ENCODE measurements at places on chromosomes 6 and 20.
A peak's percentile ranks its signal among the peaks of the same experiment; 100 is the strongest.

- DNase-seq: no peak
Measured at GRCh38 chr6:10725716-10726115, 2.8 kb downstream of the TMEM14C start.

DNA sequence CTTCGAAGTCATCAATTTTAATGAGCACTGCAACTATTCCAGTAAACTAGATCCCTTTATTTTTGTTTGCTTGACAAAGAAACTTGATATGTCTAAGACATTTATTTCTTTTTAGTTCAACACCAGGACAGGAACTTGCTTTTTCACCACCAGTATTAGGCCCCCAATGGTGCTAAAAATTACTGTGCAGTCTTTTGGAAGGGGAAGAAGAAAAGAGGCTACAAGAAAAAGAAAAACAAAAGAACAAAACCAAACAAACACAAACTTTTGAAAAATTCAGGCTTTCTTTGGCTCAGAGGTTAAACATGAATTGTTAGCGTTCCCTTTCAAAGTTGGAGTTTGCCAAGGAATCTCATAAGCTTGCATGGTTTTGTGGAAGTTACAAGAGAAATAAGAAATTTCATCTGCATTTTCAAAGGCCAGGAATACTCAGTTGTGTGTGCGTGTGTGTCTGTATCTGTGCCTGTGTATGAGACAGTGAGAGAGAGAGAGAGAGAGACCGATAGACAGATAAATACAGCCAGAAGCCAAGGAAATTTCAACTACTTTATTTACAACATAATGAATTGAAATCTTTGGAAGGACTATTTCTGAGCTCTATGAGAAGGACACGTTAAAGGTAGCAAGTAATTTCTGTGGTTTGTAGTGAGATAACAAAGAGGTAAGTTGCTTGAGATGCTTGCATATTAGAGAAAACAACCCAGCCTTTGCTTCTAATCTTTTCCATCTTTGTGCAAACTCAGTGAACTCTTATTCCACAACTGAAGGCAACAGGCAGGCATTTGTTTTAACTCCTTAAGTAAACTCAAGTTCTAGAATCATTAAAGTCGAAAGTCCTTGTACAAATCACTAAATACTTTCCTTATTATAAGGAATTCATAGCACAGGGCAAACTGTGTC is 171.0 kb upstream of the CITED2 start:
- no peak for DNase-seq

- no peak for DNase-seq
Measured at GRCh38 chr20:54026295-54027064, 43.9 kb downstream of the BCAS1 start.

GRCh38 chr6:96304997-96305396 is 216.6 kb upstream of the UFL1 start:
- DNase-seq: no peak

DNA sequence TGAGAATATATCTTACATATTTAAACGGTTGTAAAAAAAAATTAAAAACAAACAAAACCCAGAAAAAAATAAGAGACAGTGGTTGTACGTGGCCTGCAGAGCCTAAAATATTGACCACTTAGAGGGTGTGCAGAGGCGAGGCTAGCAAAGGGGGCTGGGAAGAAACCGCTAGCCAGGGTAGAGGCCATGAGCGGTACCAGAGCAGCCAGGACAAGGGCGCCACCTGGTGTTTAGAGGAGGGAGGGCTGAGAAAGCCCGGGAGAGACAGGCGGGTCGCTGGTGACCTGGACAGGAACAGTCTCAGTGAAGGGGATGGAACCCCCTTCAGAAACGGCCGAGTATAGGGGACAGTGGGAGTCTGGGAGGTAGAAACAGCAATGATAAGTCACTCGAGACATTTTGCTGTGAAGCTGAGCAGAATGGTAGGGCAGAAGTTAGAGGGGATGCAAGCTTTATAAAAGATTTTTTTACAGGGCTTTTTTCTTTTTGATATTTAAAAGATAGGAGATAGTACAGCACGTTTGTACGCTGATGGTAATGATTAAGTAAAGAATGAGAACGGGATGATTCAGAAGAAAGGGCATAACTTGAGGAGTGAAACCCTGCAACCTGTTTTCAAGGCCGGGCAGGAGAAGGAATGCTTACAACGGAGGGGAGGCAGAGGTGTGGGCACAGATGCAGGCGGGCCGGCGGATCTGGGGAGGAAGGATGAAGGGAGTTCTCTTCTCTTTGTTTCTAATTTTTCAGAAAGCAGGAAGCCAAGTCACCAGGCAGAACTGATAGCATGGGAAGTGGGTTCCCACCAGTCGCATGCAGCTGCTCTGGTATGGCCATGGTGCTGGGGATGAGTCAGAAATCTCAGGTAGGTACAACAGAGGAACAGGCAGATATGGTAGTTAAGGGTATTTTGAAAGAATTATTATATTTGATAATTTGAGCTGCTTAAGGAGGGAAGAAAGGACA is 76.2 kb downstream of the FAM229B start:
- no peak for DNase-seq

- DNase-seq: no peak
Measured at GRCh38 chr6:37990762-37991525, 171.4 kb downstream of the ZFAND3 start.

- no peak for DNase-seq
Measured at GRCh38 chr6:71419217-71420094, 130.8 kb downstream of the OGFRL1 start.

DNA sequence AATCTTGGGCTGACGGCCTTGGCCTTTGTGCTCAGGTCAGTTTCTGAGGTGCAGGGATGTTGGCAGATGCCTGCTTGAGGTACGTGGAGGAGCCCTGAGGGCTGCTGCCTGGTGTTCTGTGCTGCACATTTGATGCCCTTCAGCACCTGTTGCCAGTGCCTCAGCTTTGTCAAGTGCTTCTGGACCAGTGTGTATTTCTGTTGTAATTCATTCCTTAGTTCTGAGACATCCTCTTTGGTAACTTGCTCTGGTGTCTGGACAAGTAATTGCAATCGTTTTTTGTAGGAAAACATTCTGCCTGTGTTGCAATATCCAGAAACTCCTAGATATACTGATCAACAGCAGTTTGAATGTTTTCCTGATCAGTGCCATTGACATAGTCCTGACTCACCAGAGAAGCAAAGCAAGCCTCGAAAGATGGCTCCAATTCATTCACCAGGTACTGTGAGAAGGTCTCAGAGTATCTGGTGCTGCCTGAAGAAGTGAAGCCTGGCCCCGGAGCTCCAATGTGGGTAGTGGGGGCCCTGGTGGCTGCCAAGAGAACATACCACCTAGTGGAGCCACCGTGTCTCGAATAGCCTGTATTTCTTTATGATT is 26.7 kb downstream of the ZNF337 start:
- no peak for DNase-seq

DNA sequence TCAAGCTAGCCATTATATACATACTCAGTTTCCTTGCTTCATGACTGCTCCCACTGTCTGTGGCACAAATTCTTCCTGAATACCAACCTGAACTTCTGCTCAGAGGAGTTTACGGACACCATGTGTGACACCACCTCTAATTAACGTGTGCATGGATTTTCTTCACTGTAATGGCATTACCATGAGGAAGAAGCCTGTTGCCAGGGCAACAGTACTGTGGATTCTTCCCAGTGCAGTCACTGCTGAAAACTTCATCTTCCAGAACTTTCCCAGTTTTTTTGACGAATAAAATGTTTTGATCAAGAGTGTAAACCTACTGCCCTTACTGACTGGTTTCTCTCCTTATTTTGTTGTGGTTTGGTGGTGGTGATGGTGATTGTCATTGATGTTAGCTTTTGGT is 444.3 kb upstream of the NRSN1 start:
- no peak for DNase-seq

DNA sequence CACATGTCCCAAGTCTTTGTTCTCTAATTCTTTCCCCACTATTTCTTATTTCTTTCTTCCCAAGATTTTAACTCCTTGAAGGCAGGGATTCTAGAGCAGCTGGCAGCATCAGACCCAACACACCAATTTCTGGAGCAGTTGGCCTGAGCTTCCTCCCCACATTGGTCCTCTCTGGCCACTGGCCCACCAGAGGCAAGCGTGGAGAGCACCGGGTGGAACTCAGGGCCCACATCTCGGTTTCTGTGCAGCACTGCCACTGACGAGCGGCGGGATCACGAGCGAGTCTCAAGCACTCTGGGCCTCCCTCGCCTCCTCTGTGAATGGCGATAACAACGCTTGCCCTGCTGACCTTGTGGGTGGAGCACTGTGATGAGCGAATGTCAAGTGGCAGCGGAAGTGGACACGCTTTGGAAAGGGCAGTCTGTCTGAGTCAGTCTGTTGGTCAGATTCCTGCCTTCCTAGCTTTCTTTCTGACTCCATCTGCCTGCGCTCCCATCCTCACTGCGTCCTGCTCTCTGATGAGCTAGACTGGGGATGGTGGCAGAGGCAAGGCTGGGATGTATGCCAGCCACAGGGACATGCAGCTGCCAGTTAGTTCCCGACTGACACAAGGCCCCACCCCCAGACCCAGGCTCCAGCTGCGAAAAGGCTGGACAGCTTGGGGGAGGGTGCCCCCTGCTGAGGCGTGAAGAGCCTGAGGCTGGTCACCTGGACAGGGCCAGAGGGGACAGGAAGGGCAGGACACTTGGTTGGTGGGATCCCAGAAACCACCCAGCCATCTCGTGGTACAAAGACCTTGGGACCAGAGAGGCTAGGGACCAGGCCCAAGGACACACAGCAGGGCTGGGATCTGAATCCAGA is 4.5 kb upstream of the SPDEF start:
- no peak for DNase-seq

GRCh38 chr20:52383995-52384621 is 192.5 kb upstream of the ZFP64 start:
- no peak for DNase-seq

DNA sequence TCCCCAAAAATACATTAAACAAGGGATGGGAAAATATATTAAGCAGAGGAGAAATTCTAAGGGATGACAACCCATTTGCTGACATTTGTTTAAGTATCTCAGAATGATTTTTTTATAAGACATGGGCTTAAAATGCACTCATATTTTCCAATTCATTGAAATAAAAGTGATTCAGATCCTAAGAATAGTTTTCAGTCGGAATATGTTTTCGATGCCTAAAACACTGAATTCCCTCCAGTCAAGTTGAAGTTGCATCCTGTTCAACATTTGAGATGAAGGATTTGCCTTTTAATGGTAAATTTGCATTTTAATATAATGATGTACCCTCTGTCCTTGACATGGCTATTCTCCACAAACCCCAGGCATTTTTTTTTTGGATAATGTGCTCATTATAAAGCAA is 79.3 kb downstream of the PTCHD4 start:
- no peak for DNase-seq

GRCh38 chr20:55415567-55416142 is 589.7 kb downstream of the CBLN4 start:
- no peak for DNase-seq

DNA sequence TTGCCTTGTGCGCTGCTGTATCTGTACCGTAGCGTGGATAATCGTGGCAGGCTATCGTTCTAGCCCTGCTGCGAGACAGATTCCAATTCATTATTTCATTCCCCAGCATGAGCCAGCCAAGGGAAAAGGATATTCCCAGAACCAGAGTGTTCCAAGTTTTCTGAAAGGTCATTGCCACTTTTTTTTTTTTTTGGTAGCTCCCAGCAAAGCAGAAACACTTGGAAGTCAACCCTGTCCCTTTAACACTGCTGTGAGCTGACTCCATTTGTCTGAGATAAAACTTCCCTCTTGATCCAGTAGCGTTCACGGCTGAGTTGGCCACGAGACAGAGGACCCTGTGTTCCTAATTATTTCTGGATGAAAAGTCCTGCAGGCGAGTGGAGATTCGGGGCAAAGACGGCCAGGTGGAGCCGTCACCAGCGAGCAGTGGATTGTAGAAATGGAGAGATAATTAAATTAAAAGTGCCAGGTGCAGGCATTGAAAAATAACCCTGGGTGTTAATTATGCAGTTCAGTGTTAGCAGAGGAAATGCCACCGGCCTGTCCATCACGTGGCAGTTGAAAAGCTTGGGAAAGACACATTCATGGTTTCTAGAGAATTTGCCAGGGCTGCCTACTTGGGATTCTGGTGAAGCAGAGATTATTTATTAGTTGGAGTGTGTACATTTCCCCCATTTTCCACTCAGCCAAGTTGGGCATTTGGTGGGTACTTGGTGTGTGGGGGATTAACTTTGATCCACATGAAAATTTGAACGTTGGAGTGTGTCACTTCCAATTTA is 164.2 kb downstream of the SLC24A3 start:
- DNase-seq: no peak

- no peak for DNase-seq
Measured at GRCh38 chr20:42155586-42155985, 537.4 kb upstream of the CHD6 start.

DNA sequence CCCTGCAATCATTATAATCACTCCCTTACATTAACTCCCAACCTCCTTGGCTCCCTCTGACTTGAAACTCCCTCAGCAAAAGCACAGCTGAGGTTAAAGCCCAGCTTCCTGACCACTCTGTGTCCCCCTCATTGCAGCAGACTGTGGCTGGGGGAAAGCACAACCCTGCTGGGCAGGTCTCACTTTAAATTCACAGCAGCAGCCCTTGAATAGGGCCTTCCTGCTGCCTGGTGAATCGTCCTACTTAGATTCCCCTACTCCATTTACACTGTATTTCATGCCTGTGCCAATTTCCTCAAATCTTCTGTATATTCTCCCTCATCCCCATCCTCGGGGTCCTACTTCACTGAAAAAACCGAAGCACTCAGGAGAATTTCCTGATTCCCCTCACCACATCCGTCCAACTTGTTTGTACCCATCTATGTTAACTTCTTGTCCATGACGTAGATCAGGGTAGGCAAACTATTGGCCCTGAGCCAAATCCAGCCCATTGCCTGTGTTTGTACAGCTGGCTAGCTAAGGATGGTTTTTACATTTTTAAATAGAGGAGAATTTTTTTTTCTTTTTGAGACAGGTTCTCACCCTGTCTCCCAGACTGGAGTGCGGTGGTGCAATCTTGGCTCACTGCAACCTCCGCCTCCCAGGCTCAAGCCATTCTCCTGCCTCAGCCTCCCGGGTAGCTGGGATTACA is 31.5 kb upstream of the GCM1 start:
- peak; percentile 27 for DNase-seq

DNA sequence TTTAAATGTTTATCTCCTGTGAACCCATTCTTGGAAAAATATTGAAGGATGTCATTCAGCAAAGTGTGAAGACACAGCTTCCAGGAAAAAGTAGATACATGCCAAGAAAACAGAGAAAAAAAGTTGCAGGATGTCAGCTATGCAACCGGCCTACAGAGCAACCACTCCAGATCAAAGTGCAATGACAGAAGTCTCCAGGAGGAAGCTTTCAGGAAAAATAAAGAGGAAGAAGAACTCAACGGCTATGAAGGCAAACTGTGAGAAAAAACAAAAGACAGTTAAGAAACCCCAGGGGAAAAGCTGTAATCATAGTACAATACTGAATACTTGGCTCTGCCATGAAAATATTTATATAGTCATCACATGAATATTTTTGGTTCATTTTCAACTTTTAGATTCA is 30.6 kb downstream of the REPS1 start:
- no peak for DNase-seq

- DNase-seq: no peak
Measured at GRCh38 chr20:13745784-13746183, 38.9 kb downstream of the ESF1 start.

All from right lung (tissue), 10 donors.